ENCODE measurements at places on chromosomes 4 and X. TPM values are rescaled to one million over a fixed set of nuclear protein-coding genes. Genes with fewer than 3 reads are reported as not detected.

The SPANXD gene
- not detected for total RNA-seq

The PCYT1B gene
- total RNA-seq = 0.46 TPM

The LANCL3 gene
- not detected for total RNA-seq

The KLF8 gene
- 0.71 TPM for total RNA-seq

The TRPC3 gene
- total RNA-seq = 2.0 TPM

The SPIN3 gene
- total RNA-seq = 8.5 TPM

The BEND2 gene
- total RNA-seq = not detected

The SPON2 gene
- 388 TPM for total RNA-seq

The PABPC1L2A gene
- total RNA-seq = not detected

The ATP10D gene
- 21.3 TPM for total RNA-seq

The LRRC66 gene
- 0.46 TPM for total RNA-seq

The PNMA5 gene
- total RNA-seq = not detected

The TAB3 gene
- total RNA-seq = 4.5 TPM

The MGAT4D gene
- not detected for total RNA-seq

The GPRASP1 gene
- 4.0 TPM for total RNA-seq

The MID2 gene
- 13.1 TPM for total RNA-seq

The NAP1L5 gene
- 9.8 TPM for total RNA-seq

The ZCCHC18 gene
- total RNA-seq = 0.57 TPM

The ABRAXAS1 gene
- total RNA-seq = 15.9 TPM

The INPP4B gene
- 4.3 TPM for total RNA-seq

The PHEX gene
- 0.46 TPM for total RNA-seq

The XAGE5 gene
- not detected for total RNA-seq

The PLS3 gene
- total RNA-seq = 249 TPM

The CDS1 gene
- total RNA-seq = 0.28 TPM

The CT45A3 gene
- total RNA-seq = not detected

The ZAR1 gene
- not detected for total RNA-seq

The FGD1 gene
- total RNA-seq = 3.0 TPM

The KANTR gene
- 8.5 TPM for total RNA-seq

The EPGN gene
- total RNA-seq = 4.8 TPM

The PHOX2B gene
- not detected for total RNA-seq

The LUZP4 gene
- not detected for total RNA-seq

The PITX2 gene
- 11.0 TPM for total RNA-seq

The PNPLA4 gene
- total RNA-seq = 18.5 TPM

The PLXNB3 gene
- total RNA-seq = 1.3 TPM

The SMIM10L2A gene
- 0.28 TPM for total RNA-seq

The DDIT4L gene
- 5.9 TPM for total RNA-seq

The RHOXF2 gene
- total RNA-seq = not detected

The TKTL2 gene
- total RNA-seq = not detected

The ARSJ gene
- 22.9 TPM for total RNA-seq
